Naive thymus-derived CD4-positive, alpha-beta T cell (primary cell): ENCODE measurements at places on chromosomes 1 and 21. TPM values are rescaled to one million over a fixed set of nuclear protein-coding genes. Genes with fewer than 3 reads are reported as not detected.

- no peak for DNase-seq
These were observed 7.2 kb downstream of the ABCA4 start for GRCh38 chr1:94113589-94114226.

GRCh38 chr1:84583648-84584047, 9.4 kb upstream of the CTBS start:
- DNase-seq: no peak

DNA sequence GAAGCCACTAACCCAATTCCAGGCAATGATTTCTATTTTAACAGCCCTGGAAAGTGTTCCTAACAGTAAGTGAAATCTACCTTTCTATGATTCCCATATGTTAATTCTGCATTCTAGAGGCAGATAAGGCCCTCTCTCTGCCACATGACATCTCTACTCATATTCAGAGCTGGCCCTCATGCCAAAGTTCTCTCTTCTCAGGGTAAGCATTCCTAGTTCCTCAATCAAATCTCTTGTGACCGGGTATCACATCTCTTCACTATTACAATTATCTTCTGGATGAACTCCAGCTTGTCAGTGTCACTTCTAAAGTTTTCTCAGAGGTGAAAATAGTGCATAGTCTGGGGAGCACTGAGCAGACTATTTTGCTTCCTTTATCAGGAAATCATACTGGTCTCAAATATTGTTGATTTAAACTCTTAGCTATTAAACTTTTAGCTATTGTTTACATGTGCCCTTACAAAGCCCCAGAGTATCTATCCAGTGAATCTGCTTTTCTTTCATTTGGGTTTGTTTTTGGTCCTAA, 66.4 kb upstream of the TNFSF18 start:
- no peak for DNase-seq

DNA sequence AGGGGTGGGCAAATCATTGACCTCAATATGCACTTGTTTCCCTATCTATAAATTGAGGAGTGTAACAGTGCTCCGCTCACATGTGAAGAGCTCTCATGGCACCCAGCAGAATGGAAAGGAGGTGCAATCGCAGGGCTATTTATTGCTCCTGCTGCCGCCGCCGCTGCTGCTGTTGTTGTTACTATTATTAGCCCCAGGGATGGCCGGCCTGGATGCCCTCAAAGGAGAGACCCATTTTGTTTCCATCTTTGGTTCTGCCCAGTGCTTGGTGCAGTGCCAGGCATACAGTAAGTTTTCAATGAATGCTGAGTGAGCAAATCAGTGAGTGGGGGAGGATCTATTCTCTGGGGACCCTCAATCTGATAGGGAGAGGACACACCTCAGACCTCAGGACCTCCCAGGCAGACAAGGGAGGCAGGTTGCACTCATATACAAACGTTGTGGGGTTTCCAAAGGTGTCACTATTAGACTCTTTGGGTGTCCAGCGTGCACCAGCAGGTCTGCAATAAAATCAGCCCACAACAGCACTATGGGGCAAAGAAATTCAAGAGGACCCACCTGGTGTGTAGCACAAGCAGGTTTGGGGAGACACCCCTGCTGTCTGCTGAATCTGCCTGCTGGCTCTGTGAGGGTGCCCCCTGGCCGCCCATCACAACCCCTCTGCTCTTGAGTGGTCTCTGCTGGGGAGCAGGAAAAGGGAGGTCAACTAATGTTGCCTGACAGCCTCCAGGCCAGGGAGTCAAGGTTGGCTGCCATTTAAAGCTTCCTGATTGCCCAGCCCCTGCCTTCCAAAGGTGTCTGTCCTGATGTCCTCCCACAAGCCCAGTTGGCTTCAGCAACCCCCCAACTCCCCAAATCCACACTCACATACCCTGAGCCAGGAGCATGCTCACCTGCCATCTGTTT, 136.3 kb downstream of the ACTL8 start:
- DNase-seq: no peak

DNA sequence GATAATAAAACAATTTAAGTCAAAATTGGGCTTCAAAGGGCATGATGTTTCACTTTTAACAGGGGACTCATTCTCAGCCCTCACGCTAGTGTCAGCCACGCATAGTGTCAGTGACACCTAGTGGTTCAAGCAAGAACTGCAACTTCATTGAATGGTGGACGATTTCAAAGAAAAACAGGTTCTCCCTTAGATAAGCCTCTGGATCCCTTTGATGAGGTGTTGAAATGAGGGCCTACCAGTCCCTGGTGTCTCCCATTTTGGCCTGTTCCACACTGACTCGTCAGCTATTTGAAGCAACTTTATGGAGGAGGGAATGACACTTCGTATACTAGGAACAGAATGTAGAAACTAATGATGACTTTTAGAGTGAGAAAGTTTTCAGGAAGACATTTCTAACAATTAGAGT, 56.2 kb downstream of the FCRL5 start:
- peak; percentile 43 for DNase-seq

DNA sequence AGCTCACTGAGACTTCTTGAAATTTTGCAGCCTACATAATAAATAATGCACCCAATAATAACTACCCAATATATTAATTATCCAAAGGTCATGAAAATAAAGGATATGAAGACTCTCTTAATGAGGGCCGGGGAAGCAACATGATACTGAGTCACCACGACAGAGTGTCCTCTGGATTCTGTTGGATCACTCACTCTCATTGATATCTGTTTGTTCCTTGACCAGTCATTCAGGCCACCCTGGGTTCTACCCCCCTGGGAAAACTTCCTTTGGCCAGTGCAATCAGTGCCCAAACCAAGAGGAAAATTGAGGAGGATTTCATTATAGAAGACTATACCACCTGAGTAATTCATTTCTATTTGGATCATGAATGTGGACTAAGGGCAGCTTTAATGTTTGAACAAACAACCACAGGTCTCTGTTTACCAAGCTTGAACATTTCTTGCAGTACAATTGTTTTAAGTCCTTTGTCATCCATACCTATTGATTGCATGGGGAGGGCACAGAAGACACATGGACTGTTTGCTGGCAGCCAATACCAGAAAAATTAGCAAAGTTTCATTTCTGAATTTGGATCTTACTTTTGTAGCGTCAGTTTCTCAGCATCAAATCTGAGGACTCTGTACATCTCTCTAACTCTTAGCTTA, 137.2 kb upstream of the FGGY start:
- no peak for DNase-seq

The ABCD3 gene
- 18.0 TPM for total RNA-seq

DNA sequence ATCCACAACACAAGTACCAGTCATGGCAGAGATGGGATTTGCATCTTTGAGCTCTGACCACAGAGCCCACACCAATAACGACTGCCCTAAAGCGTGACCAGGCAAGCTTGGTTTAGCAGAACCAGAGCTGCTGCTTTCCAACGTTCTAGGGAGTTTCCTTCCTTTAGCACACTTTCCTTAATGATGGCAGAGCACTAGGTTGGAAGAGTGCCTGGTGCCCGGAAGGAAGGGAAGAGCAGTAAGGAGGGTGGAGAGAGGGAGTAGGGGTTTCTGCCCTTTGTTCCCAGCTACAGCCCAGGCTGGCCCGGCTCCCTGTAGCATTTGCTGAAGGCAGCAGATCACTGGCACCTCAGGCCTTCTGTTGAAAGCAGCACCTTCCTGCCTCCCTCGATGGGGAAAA, 6.1 kb upstream of the EVA1C start:
- no peak for DNase-seq

DNA sequence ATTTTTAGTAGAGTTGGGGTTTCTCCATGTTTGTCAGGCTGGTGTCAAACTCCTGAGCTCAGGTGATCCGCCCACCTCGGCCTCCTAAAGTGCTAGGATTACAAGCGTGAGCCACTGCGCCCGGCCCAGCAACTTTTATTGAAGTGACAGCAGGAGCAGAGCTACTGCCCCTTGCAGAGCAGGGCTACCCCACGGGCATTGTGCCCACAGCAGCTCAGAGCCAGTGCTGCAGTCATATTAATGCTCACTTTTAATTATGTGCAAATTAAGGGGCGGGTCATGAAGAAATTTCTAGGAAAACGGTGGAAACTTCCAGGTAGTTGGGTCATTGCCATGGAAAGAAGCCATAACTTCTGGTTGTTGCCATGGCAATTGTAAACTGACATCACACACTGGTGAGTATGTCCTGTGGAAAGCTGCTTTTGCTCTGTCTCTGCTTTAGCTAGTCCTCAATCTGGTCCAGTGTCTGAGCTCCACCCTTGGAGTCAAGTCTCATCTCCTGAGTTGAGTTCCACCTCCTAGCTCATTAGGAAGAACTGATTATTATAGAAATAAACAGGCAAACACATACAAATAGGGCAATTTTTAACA, 127.3 kb upstream of the ADGRL4 start:
- DNase-seq: no peak

The AVPR1B gene
- not detected in 2 replicates for total RNA-seq

GRCh38 chr21:40847951-40848350, 993 bp upstream of the DSCAM start:
- DNase-seq: no peak

- DNase-seq: no peak
These were observed 72.5 kb upstream of the SMYD2 start for GRCh38 chr1:214208460-214208859.

DNA sequence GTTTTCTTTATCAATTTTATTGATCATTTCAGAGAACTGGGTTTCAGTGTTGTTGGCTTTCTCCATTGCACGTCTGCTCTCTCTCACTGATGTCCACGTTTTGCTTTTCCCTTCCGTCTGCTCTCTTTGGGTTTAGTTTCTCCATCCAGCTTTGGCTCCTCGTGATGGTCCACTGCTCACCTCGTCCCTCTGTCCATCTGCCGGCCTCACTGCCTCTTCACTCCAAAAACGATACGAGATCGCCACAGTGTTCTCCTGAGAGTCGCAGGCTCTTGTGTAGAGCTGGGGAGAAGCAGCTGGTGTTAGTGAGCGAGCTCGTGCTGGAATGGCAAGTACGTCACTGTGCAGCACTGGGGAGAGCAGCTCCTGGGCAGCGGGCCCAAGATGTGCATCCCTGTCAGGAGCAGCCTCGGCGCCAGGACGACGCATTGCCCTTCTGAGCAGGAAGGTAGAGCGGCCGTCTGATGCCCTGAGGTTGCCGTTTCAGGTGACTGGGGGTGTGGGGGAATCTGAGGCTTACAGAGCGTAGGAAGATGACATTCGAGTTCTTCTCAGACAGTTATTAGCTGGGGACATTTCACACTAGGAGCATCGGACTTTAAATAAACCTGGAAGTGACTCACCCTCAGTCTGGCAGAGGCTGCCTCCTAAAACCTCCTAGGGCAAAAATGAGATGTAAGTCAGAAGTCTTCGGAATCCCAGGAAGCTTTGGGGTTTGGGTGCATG, 31.4 kb upstream of the PCBP3 start:
- no peak for DNase-seq

- no peak for DNase-seq
These were observed 165.1 kb upstream of the SNX7 start for GRCh38 chr1:98496256-98496995.

DNA sequence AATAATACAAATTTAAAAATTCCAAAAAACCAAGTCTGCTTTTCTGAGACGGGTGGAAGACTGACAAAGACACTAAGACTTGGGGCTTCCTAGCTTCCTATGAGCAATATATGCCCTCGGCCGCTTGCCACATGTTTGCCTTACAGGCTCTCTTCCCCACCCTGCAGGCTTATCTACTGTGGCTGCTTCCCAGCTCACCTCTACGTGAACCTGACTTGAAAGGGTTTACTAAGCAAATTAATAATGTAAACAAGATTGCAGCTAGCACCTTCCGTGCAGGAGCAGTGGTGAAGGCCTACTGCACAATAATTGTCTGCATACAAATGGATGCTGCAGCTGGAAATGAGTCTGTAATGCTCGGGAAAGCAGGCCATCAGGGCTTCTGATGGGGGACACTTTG, 152.9 kb upstream of the DAB1 start:
- no peak for DNase-seq

The ZSWIM5 gene
- 3.6 TPM for total RNA-seq

The GUCA2B gene
- not detected for total RNA-seq

The C1orf141 gene
- total RNA-seq: not detected

The CXADR gene
- total RNA-seq: 0.12 TPM

DNA sequence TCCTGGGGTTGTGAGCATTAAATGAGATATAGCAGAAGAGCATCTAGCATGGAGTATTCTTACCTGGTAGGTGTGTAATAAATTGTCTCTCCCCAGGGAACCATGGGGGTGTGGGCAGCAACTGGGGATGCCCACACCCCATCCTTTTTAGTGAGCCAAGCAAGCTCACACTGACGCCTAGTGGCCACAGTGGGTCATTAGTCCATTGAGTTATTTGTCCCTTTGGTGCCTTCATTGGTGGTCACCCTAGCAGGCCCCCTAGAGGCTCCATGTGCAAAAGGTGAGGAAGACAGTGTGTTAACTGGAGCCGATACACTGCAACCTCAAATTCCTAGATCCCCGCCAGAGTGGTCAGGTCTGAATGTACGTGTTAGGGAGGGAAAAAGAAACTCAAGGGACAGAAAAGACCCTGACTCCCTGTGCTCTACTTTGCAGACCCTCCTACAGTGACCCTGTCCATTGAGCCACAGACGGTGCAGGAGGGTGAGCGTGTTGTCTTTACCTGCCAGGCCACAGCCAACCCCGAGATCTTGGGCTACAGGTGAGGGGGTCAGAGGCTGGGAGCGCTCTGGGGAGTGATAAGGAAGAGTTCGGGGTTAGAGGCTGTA, 93.3 kb upstream of the CD1D start:
- no peak for DNase-seq

The ECM1 gene
- total RNA-seq: 2.4 TPM

DNA sequence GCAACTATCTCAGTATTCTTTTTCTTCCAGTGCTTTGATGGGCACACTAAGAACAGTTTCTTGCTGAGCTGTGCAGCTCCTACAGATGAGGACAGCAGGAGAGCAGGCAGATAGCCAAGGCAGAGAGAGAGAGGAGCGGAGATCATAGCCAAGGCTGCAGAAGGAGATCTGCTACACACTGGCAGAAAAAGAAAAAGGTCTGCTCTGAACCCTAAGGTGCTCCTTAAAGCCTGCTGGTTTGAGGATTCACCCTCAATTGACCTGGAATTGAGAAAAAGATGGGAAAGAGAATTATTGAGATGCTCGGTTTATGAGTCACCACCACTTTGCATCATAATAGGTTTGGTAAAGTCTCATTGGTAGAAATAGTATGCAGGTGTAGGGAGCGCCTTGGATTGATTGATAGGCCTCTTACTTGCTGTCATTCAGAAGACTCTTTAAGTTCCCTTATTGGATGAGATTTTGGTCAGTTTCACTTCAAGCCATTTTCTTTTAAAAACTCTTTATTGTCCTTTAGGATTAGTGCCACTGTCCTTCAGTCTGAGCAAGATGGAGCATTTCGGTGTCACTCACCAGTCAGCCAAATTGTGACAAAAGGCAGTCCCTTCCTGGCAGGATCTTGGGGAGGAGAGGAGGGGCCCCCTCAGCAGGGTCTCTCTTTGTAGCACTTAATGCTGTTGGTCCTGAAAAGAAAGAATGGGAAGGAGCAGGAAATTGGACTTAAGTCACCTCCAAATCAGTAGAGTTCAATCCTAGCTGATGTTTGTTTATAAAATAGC, 685.0 kb downstream of the ADGRL2 start:
- DNase-seq: no peak

The ACTL8 gene
- not detected for total RNA-seq

- DNase-seq: no peak
These were observed 19.8 kb downstream of the OLFML2B start for GRCh38 chr1:162003830-162004215.

DNA sequence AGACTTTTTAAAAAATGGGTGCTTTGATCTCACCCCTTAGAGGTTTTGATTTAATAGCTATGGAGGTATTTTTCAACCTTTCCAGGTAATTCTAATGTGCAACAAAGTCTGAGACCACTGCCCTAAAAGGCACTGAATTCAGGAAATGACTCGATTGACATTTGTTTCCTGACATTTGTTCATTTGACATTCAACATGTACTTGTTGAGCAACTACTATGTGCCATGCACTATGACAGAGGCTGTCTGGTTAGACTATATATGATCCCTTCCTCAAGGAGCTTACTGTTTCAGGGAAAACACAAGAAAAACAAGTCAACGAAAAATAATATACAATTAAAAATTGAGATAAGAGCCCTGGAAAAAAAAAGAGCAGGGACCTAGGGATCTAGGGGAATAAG, 25.6 kb upstream of the AVPR1B start:
- no peak for DNase-seq
